ENCODE measurements at places on chromosomes 6 and 20.

DNA sequence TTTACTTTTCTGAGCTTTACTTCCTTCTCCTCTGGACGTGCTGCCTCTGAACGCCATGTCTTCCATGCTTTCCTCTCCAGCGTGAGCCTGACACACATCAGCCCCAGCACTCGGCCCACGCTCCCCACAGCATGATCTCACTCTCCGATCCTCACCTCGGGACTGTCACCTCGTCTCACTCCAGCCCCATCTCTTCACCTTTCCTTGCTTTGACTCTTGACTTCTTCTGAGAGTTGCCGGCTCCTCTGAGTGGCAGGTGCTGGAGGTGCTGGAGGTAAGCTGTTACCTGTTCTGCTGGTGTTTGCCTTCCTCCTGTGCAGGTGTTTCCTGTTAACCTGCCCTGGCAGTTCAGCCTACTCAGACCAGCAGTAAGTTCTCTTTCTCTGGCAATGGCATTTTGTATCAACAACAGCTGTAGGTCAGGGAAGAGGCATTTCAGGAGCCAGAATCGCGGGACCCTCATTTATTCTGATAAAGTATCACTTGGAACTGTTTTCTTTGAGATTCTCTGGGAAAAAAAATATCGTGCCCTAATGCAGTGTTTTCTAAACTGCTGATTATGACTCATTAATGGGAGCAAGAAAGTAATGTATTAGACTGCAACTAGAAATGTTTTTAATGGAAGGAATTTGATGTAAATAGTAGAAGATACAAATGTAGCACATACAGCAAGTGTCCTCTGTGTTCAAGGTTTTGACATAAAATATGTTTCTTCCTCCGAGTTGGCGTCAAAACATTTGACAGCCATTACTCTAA lies 106.5 kb downstream of the ARID1B start:
- DNase-seq = no peak

DNA sequence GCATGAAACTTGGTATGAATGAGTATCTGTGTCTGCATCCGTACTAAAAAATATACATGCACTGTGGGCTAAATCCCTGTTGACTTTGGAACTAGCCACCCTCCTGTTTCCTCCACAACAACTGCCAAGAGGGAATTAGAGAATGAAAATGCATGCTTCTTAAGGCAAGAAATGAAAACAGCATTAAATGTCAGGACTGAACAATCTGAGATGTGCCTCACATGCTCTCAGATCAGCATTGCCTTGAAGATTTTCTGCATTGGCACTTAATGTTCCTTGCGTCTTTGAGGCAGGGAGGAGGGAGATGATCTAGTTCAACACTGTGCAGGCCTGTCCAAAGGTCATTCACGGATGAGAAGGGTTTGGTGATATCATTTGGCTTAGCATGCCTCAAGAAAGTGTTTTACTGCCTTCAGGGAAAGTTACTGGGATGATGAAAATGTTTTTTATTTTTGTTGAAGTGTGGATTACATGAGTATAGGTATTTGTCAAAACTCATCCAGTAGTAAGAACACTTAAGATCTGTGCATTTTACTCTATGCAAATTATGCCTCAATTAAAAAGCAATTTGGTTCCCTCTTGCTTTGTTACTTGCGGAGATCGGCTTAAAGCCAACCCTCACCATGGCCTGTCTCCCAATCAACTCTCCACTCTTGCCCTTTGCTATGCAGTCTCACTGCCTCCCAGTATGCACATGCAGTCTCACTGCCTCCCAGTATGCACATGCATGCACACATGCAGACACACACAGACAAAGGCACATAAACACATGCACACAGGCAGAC lies 47.5 kb upstream of the RIN2 start:
- DNase-seq = no peak

- no peak for DNase-seq
Measured at GRCh38 chr6:27962506-27962905, 5.5 kb downstream of the OR2B6 start.

DNA sequence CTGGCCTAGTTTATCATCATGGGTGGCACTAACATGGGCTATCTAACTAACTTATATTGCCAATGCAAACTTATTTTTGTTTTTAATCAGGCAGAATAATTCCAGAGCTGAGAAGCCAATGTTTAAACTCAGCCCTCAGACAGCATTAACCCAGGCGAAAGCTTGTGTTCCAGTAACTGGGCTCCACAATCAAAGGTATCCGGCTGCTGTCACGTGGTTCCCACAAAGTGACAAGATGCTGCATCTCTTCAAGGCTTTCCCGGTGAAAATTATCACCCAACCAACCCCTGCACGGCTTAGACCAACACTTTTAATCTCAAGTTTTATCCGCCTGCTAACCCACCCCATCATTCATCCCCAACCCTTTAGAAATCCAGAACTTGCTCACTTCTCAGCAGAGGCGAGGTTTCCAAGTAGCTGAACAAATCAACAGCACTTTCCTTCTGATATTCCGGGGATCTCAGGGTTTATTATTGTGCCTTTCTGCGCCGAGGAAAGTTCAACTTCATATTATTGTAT lies 885 bp downstream of the MTCL3 start:
- no peak for DNase-seq

DNA sequence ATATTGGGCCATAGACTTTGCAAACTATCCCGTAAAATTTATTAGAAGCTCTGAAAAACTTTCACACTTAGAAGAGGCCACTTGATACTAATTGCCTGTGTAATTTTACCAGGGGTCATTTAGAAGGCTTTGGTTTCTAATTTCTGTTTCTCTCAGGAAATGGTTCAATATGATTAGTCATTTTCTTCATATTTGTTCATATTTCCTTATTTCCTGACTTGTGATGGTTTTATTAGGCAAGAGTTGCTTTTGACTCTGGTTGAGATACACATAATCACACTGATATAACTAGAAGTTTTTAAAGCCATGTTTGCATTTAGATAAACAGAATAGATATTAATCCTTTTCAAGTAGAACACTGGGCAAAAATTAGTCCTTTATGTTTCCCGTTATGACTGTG lies 11.8 kb upstream of the HBS1L start:
- DNase-seq = no peak

DNA sequence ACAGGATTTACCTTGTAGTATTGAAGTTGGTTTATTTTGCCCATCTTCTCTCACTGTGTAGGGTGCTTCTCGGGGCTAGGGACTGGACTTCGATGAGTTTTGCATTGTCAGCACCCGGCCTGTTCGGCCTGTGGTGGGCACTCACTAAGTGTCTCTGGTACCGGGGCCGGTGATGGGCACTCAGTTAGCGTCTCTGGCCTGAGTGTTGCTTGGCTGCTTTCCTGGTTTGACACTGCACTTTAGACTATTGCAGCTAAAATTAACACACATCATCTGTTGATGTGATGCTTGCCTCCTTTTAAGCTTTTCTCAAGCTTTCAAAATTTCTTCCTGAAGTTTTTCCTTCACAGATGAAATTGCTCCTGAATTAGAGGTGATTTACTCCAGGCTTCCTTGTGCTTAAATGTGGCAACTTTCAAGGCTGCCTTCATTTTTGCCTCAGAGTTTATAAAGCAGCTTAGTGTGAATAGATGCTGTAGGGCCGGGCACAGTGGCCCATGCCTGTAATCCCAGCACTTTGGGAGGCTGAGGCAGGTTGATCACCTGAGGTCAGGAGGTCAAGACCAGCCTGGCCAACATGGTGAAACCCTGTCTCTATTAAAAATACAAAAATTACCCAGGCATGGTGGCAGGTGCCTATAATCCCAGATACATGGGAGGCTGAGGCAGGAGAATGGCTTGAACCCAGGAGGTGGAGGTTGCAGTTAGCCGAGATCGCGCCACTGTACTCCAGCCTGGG lies 41.7 kb upstream of the TULP4 start:
- no peak for DNase-seq

- no peak for DNase-seq
Measured at GRCh38 chr6:159056899-159057298, 12.1 kb upstream of the TAGAP start.

GRCh38 chr6:146355521-146356100 lies 188.0 kb upstream of the RAB32 start:
- DNase-seq = no peak

DNA sequence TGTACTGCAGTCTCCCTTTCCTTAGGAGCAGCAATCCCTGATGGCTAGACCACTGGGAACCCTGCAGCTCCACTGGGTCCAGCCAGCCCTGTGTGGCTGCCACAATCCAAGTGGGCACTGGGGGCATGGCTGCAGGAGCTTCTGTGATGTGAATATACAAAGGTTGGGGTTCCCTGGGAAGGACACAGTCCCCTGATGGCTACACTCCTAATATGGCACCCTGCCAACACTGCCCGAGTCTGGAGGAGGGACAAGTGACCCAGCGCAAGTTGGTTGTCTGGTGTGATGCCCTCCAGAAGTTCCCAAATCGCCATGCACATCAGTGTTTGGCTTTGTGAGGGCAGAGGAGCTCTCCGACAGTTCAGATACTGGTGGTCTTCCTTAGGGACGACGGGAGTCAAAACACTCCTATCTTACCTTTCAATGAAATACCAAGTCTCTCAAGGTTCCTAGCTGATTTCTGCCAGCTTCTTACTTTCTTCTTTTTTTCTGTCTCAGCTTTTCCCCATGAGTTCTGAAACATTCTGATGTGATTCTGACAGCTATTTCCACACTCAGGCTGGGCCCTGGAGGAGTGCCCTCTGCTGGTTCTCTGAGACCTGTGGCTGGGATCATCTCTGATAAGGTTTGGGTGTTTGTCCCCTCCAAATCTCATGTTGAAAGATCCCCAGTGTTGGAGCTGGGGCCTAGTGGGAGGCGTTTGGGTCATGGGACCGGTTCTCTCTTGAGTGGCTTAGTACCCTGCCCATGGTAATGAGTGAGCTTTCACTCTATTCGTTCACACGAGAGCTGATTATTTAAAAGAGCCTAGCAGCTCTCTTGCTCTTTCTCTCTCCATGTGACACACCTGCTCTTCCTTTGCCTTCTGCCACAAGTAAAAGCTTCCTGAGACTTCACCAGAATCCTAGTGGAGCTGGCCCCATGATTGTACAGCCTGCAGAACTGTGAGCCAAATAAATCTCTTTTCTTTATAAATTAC lies 15.5 kb upstream of the ZFP57 start:
- DNase-seq = no peak

DNA sequence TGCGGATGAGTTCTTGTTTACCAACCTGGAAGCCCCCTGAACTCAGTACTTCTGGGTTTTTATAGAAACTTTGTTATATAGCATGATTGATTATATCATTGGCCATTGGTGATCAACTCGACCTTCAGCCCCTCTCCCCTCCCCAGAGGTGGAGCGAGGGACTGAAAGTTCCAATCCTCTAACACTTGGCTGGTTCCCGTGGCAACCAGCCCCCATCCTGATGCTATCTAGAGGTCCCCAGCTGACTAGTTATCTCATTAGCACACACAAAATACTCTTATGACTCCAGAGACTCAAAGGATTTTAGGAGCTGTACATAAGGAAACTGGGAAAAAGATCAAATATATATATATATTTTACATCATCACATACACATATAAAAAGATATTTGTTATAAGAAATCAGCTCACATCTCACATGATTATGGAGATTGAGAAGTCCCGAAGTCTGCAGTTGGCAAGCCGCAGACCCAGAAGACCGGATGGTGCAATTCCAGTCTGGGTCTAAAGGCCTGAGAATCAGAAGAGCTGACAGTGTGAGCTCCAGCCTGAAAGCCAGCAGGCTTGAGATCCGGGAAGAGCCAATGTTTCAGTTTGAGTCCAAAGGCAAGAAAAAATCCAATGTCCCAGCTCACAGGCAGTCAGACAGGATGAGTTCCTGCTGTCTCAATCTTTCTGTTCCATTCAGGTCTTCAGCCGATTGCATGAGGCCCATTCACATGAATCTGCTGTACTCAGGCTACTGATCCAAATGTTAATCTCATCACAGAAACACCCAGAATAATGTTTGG lies 179.3 kb upstream of the DTNBP1 start:
- DNase-seq = no peak
